ENCODE measurements at places on chromosomes 4 and X.

GRCh38 chrX:118541482-118541881 is 45.9 kb downstream of the DOCK11 start:
- no peak for DNase-seq

- DNase-seq, result no peak
Observed at GRCh38 chr4:55765070-55765469, 54.5 kb upstream of the EXOC1L start.

DNA sequence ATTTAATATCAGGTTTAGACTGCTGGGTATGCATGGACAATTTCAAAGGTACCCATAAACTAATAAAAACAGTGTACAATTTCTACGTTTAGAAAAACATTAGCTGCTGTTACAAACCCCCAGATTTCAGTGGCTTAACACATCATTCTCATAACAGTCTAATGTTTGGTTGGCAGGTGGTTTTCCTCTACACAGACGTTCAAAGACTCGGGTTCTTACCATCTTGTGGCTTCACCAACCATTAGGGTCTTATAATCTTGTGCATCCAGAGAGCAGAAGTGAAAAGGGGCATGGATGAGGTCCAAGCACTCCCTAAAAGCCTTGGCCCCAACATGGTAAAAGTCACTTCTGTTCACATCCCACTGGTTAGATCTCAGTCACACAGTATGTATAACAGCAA is 71.6 kb downstream of the SH3RF1 start:
- no peak for DNase-seq

DNA sequence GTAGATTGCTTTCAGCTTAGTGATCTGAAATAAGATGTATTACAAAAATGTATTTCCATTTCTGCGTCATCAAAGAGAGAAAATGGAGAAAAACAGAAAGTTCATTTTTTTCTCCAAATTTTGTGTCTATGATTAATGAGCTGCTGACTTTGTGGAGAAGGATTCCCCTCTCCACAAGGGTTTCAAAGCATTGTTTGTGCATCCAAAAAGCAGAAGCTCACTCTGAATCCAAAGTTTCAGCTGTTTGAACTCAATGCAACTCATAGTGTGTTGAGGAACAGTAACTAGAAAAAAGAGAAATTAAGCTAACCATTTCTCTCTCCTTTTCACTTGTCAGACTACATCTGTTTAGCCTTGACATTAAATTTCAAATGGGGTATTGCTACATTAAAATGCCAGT is 62.9 kb upstream of the SLC7A11 start:
- no peak for DNase-seq

DNA sequence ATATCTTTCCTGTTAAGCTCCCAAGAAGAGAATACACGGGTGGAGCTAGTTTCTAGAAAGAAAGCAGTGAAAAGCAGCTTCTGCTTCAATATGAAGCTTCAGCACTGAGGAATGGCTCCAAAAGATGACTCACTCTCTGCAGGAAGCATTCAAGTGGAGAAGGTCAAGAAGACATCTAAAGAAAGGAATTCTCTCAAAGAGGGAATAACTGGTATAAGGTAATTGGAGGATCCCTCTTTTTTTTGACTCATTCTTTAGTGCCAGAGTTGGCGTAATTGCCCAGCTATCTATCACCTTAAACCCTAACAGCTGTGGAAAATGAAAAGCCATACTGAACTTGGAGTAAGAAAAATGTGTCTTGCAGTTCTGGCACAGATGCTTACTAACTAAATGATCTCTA is 3.5 kb downstream of the EDA2R start:
- DNase-seq, result no peak

DNA sequence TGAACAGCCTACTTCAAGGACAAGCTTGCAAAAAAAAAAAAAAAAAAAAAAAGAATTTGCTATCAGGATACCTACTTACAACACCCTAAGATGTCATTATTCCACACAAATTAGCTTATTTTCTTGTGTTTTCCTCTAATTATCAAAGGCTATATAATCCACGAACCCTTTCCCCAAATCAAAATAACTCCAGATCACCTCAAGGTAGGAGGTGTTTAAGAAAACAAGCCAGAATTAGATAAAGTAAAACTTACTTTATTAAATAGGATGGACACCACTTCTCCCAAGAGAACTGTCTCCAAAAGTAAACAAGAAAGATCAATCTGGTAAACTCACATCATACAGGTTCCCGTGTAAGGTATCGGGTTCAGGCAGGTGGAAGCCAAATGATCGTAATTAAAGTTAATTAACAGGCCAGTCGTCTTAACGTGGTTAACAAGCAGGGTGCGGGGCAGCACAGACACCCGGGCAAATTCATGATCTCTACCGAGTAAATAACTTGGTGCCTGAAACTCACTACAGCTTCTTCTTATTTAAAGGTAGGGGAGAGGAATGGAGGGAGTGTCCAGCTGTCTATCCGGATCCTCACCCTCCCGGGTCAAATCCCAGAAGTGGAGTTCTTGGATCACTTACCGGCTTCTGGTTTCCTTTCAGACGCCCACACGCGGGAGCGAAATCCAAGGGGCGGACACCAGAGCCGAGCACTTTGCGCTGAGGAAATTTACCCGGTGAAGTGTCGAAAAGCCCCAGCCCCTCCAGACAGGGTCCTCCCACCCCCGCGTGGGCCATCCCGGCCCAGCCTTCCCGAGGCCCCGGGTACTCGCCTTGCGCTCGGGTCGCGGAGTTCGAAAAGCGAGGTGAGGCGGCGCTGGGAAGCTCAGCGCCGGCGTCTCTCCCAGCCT is 708 bp downstream of the ARAP2 start:
- DNase-seq, result peak; percentile 66

DNA sequence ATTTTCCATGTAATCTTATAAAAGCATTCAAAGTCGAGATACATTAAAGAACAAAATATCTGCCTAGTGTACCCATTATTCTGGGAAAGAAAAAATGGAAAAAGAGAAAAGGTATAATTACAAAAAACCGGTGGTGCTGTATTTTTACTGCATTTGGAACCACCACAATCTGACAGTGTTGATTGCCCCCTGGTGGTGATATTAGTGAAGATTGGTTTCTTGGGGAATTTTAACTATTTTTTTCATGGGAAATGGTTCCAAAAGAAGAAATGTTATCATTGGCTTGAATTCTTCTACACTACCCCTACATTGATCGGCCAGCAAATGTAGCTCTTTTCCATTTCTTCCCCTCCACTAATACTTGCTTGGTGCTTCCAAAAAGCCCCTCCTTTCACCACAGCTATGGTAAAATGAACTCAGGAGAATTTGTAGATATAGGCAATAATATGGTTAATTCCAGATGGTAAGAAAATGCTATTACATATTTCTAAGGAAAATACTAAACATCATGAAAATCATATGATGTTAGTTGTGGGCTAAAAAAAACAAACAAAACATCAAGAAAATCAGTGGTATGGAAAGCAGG is 50.0 kb downstream of the COX18 start:
- peak; percentile 44 for DNase-seq

GRCh38 chr4:36177946-36178345 is 66.4 kb downstream of the ARAP2 start:
- no peak for DNase-seq

GRCh38 chr4:45475548-45475947 is 648.3 kb downstream of the GABRG1 start:
- no peak for DNase-seq

DNA sequence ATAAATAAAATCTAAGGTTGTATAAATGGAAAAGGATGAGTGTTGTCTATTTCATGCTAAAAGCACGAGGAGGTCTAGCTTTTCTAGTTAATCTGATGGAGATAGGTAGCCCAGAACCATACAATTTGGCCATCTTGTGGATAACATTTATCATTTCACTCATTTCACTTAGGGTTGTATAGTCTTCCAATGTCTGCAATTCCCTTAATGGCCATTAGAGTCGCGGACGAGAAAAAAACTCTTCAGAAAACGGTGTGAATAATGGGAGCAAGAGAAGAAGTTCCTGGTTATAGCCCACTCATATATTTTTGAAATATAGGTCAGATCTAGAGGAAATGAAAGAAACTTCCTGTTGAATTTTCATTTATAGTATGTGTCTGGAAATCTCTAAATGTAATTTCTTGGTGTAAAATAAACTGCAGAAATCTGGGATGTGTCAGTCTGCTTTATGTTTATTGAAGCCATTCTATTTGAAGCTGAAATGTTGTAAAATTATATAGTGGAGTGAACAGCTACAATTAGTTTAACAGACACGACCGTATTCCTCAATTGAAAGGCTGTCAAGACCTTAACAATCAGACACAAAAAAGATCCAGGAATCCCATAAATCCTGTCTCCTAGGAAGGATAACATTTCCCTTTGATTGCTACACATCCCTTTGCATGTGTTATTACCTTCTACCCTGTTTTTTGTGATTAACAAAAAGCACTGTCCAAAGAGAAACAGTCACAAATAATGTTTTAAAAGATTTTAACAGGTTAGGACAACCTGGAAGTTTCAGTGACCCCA is 47.7 kb upstream of the MGST2 start:
- no peak for DNase-seq

- no peak for DNase-seq
Observed at GRCh38 chr4:121953860-121954259, 2.0 kb upstream of the TRPC3 start.

DNA sequence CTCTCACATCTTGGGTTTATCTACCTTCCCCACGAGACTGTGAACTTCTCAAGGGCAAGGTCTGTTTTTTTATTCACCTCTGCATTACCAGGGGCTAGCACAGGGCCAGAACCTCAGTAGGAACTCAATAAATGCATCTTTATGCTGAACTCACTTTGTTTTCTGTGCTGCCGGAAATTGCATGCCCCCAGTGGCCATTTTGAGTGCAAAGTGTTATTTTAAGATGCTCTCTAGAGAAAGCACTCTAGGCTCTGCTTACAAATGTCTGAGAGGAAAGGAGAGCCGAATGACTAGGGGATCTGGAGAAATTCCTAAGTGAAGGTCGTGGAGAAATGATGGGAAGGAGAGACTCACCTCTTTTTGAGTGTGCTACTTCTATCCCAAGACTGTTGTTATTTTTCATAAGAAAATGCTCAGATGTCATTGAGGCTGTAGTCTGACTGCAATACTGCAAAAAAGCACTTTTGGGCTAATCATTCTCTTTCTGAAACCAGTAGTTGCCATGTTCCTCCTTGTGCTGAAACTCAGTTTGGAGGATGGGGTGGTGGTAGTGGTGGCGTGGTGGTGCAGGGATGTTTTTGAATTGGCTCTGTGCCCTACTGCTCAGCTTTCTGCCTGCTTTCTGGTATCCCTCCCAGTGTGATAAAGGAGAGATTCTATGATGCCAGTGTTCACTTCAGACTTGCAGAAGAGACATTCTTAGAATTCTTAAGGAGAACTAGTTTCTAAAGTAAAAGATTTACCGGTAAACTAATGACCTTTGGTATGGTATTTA is 41.3 kb downstream of the DOCK11 start:
- DNase-seq, result no peak

DNA sequence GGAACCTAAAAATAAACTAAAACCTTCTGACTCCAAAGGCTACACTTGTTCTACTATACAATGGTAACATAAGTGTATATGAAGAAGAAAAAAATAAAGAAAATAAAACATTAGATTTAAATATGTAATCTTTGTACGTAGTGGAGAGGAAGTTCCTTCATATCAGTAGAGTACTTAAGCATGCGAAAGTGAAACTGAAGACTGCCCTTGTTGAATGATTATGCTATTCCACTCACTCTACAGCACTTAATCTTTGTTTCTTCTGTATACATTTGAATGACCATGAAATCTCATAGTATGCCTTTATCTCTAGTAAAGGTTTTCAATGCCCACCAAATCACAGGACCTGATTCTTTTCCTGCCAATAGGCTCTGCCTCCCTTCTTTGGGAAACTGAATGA is 78.9 kb downstream of the NDST3 start:
- DNase-seq, result no peak

DNA sequence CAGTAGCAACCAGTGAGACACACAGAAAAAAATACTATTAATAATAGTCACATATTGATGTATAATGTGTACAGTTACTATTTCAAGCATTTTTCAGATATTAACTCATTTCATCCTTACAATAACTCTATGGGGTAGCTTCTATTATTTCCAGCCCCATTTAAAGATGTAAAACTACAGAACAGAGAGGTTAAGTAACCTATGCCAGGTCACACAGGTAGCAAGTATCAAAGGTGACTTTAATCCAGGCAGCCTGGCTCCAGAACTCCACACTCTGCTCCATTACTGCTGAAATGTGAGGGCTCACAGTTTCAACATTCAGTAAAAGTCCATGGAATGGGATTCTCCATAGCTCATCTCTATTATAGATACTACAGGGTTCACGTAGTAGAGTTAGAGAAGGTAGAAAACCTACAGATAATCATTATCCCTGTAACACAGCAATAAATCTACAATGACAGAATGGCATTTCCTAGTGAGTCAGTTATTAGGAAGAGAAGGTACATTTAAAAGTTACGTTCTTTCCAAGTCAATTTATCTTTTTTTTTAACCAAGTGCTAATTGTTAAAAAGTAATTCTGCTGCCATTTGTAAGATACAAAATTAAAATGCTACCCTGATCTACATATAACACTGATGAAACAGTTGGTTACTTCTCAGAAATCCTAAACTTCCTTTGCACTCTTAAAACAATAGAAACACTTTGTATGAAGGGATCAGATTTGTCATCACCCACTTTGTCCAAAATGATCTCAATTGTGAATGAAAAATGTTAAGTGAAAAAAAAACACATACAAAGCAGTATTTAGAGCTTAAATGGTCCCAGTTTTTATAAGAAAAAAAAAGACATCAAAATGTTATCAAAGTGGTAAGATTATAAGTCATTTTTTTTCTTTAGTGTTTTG is 18.7 kb downstream of the RELL1 start:
- no peak for DNase-seq

GRCh38 chr4:37816006-37816405 is 10.5 kb upstream of the PGM2 start:
- no peak for DNase-seq

DNA sequence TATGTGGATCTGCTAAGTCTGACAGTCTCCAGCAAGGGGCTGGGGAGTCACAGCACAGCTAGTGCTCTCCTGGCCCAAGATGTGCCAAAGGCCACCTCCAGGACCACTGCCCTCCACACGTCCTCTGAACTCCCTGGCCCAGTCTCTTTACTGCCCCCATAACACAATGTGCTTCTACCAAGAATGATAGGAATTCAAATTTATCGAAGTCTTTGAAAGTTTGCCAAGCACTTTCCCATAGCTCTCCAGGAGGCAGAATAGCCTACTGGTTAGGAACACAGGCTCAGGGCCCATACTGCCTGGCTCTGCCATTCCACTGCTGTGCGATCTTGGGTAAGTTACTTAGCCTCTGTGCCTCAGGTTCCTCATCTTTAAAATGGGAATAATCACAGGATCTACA is 86.7 kb downstream of the NHSL2 start:
- DNase-seq, result no peak
